ENCODE measurements at places on chromosomes 2 and 18. TPM values are rescaled to one million over a fixed set of nuclear protein-coding genes. Genes with fewer than 3 reads are reported as not detected.

- H3K27ac ChIP-seq: no peak overlapping the region
- no peaks in the 10 kb centered on the region for H3K27me3 ChIP-seq
- H3K36me3 ChIP-seq: no peaks in the 10 kb centered on the region
- DNase-seq: no peak
- peaks cover 37% of the 10 kb centered on the region for H3K4me1 ChIP-seq
Measured at GRCh38 chr2:136242100-136242499, 124.2 kb upstream of the CXCR4 start.

DNA sequence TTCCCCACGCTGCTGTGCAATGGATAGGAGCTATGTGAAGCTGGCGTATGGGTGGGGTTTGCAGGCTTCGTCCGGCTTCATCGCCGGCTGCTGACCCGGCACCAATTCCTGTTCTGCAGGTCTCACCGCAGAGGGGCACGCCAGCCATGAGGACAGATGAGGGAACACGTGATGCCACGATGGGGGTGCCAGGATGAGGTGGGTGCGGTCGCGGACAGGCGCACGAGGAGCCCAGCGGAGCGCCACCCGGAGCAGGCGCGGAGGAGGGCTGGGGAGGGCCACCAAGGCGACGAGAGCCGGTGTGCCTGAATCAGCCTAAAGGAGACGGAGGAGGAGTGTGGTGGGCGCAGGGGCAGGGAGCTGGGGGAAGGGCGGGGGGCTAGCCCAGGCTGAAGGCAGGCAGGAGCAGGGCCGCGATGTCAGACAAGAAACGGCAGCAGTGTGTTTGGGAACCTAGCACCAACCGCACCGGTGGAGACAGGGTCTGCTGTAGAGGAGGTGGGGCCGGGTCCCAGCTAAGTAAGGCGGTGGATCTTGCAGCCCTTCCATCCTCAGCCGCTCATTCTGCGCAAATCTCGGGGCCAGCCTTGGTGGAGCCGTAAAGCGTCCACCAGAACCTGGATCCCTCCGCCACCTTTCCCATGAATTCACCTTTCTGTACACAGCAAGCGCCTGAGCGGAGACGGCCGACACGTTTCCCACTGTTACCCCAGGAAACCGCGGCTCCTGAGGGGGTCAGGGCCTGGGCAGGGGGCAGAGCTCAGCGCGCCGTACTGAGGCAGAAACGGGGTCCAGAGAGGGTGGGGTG lies 17.0 kb upstream of the CD8A start:
- H3K27me3 ChIP-seq: peaks cover 34% of the 10 kb centered on the region
- peak; percentile 42 for DNase-seq
- H3K36me3 ChIP-seq: no peaks in the 10 kb centered on the region
- no peak overlapping the region for H3K27ac ChIP-seq
- peak overlapping the region; percentile 75 for H3K4me3 ChIP-seq

- no peak overlapping the region for H3K4me3 ChIP-seq
- H3K27ac ChIP-seq: no peak overlapping the region
- H3K36me3 ChIP-seq: no peaks in the 10 kb centered on the region
- DNase-seq: no peak
- H3K4me1 ChIP-seq: peaks cover 9% of the 10 kb centered on the region
Measured at GRCh38 chr2:165627470-165627869, 158.0 kb downstream of the CSRNP3 start.

- no peak for DNase-seq
- H3K4me3 ChIP-seq: no peak overlapping the region
- H3K36me3 ChIP-seq: no peaks in the 10 kb centered on the region
Measured at GRCh38 chr2:45340318-45340717, 270.7 kb downstream of the SRBD1 start.

- peaks cover 54% of the 10 kb centered on the region for H3K4me1 ChIP-seq
- H3K27me3 ChIP-seq: no peaks in the 10 kb centered on the region
- H3K27ac ChIP-seq: peak overlapping the region; percentile 89
- H3K36me3 ChIP-seq: no peaks in the 10 kb centered on the region
Measured at GRCh38 chr2:191572319-191572718, 105.6 kb upstream of the NABP1 start.

GRCh38 chr2:166230024-166230723 lies 102.4 kb upstream of the SCN1A start:
- no peaks in the 10 kb centered on the region for H3K36me3 ChIP-seq
- no peak for DNase-seq
- no peaks in the 10 kb centered on the region for H3K4me1 ChIP-seq
- H3K27ac ChIP-seq: no peak overlapping the region

ATOH8 gene
- not detected for total RNA-seq

DNA sequence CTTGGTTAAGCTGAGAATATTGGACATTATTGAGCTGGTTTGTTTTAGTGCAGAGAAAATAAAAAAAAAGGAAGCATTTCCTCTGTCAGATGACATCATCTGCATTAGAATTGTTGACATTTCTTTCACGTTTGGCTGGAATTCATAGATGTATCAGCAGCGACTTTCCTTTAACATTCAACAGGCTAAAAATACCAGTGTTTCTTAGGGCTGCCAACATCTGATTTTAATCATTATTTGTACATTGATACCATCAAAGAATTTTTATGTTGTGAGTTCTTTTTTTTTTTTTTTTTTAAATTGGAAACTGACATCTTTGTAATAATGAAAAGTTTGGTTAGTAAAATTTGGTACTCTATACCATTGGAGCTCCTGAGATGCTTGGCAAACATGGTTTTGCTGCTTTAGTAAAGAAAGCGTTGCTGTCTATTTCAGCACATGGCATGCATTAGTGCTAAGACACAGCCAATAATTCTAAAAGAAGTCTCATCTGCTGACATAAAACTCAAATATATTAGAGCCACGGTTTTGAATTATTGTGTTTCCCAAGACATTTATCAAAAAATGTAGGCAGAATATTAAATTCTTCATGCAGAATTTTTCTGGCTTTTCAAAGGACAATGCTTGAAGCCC lies 33.6 kb downstream of the GTF2A1L start:
- no peaks in the 10 kb centered on the region for H3K4me1 ChIP-seq
- no peaks in the 10 kb centered on the region for H3K36me3 ChIP-seq
- no peak overlapping the region for H3K4me3 ChIP-seq
- H3K27ac ChIP-seq: no peak overlapping the region
- H3K27me3 ChIP-seq: peaks cover 3% of the 10 kb centered on the region

KCNG2 gene
- total RNA-seq: not detected

DNA sequence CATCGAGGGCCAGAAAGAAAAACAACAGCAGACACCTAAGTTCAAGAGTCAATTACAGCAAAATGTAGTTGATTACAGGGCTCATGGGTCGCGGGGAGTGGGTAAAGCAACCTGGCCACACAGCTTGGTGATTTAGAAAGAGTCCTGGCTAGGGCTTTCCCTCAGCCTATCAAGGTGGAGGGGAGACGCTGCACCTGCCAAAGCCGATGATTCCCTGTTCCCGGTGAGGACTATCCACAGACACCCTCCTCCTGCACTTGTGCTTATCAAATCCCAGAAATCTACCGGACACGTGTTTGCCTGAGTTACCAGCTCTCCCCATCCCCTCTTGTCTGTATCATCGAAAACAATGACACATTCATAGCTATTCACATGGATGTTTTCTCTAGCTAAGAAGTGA lies 7.0 kb upstream of the SOX11 start:
- peaks cover 1% of the 10 kb centered on the region for H3K36me3 ChIP-seq
- H3K27ac ChIP-seq: no peak overlapping the region
- no peak for DNase-seq
- H3K4me1 ChIP-seq: no peaks in the 10 kb centered on the region

DNA sequence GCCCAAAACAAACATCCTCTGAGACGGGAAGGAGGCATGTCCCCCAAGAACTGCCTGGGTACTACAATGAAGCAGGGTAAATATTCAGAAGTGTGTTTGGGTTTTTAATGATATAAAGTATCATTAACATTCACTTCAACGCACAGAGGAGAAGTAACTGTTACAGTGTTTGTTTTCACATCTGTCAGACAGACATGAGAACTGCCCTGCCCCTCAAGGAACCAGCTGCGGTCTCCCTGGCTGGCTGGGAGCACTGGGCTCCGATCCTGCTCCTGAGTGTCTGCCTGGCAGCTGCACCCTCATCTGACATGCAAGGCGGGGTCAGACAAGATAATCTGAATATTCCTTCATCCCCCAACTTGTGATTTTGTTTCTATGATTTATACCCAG lies 75.6 kb downstream of the MBP start:
- H3K4me3 ChIP-seq: no peak overlapping the region
- H3K27me3 ChIP-seq: no peaks in the 10 kb centered on the region
- peaks cover 67% of the 10 kb centered on the region for H3K4me1 ChIP-seq
- no peak for DNase-seq
- peak overlapping the region; percentile 67 for H3K27ac ChIP-seq

DNA sequence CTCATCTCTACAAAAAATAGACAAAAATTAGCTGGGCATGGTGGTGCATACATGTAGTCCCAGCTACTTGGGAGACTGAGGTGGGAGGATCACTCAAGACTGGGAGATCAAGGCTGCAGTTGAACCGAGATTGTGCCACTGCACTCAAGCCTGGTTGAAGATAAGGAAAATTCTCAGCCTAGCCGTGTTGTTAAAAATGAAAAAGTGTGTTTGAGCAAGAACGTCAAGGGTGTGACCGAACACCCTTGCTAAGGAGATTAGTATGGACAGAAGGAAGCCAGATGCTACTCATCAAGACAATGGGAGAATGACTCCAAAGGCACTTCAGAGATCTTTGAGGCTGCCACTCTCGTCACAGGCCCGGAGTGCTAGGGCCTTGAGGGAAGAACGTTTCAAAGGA lies 70.0 kb upstream of the NDUFV2 start:
- H3K36me3 ChIP-seq: no peaks in the 10 kb centered on the region
- DNase-seq: no peak
- H3K4me3 ChIP-seq: no peak overlapping the region
- no peak overlapping the region for H3K27ac ChIP-seq

POU3F3 gene
- total RNA-seq: not detected

GRCh38 chr18:62399781-62400308 lies 74.7 kb downstream of the TNFRSF11A start:
- H3K27ac ChIP-seq: no peak overlapping the region
- DNase-seq: no peak
- no peaks in the 10 kb centered on the region for H3K27me3 ChIP-seq
- H3K4me1 ChIP-seq: peaks cover 9% of the 10 kb centered on the region
